ENCODE measurements at places on chromosomes 1 and 21. TPM values are rescaled to one million over a fixed set of nuclear protein-coding genes. Genes with fewer than 3 reads are reported as not detected.
A peak's percentile ranks its signal among the peaks of the same experiment; 100 is the strongest.

AMPD1 gene
- total RNA-seq, result not detected

POLR3GL gene
- total RNA-seq, result 16.7 TPM

INSRR gene
- total RNA-seq, result not detected

HSD3B1 gene
- not detected for total RNA-seq

PLEKHN1 gene
- total RNA-seq, result 0.04 TPM

ZNF683 gene
- total RNA-seq, result not detected

FAM163A gene
- not detected for total RNA-seq

TBX15 gene
- 63.1 TPM for total RNA-seq

NR5A2 gene
- 0.84 TPM for total RNA-seq

GRCh38 chr1:212379366-212379765, 35.3 kb downstream of the PACC1 start:
- H3K27me3 ChIP-seq, result no peaks in the 10 kb centered on the region
- no peak overlapping the region for H3K27ac ChIP-seq
- no peaks in the 10 kb centered on the region for H3K4me1 ChIP-seq
- H3K36me3 ChIP-seq, result peaks cover 29% of the 10 kb centered on the region

- H3K36me3 ChIP-seq, result no peaks in the 10 kb centered on the region
- H3K4me1 ChIP-seq, result no peaks in the 10 kb centered on the region
- no peaks in the 10 kb centered on the region for H3K27me3 ChIP-seq
- H3K4me3 ChIP-seq, result peak overlapping the region; percentile 62
- H3K27ac ChIP-seq, result peak overlapping the region; percentile 94
Measured at GRCh38 chr1:148333875-148334338, 149.2 kb downstream of the PPIAL4G start.

- peaks cover 71% of the 10 kb centered on the region for H3K27me3 ChIP-seq
- no peaks in the 10 kb centered on the region for H3K4me1 ChIP-seq
- H3K36me3 ChIP-seq, result no peaks in the 10 kb centered on the region
- no peak overlapping the region for H3K4me3 ChIP-seq
- H3K27ac ChIP-seq, result no peak overlapping the region
- DNase-seq, result no peak
Measured at GRCh38 chr1:6095511-6096242, 50.0 kb downstream of the KCNAB2 start.

- no peaks in the 10 kb centered on the region for H3K36me3 ChIP-seq
- no peak for DNase-seq
- peaks cover 42% of the 10 kb centered on the region for H3K4me1 ChIP-seq
- H3K27me3 ChIP-seq, result peaks cover 3% of the 10 kb centered on the region
- H3K27ac ChIP-seq, result no peak overlapping the region
Measured at GRCh38 chr1:204338997-204339396, 20.7 kb downstream of the PLEKHA6 start.

DNA sequence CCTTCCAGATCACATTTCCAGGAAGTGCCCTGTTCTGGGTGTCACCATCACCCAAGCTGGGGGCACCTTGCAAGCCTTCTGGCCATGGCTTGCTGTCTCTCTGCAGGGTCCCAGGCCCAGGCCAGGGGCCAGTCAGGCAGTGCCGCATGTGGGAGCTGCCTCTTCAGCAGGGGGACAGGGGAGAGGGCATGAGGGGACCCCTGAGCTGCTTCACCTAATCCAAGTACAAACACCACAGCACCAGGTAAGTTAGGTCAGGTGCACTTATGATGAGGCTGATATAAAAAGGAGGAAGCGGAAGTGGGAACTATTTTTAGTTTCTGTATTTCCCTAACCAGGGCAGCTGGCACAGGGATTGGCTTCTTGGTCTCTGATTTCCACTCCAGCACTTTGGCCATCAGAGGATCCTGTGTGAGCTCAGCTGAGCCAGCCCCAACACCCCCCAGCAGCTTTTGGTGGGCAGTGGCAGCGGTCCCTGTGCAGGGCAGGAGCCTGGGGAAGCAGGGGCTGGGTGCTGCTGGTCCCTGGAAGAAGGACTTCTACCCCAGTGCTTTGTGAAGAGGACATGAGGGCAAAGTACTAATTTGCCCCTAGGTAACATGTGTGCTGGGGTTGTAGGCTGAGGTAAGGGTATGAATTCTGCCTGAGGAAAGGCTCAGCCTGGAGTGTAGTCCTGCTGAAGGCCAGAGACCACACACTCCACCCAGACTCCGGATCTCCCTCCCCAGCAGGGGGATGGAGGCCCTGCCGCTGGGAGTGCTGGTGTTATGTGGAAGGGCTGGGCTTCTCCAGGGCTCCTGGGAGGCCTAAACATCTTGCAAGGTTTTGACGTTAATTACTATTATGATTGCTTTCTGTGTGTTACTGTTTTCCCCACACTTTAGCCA, 3.3 kb upstream of the PCBP3 start:
- no peak overlapping the region for H3K27ac ChIP-seq
- H3K4me3 ChIP-seq, result no peak overlapping the region
- DNase-seq, result no peak
- no peaks in the 10 kb centered on the region for H3K4me1 ChIP-seq

GRCh38 chr21:44713130-44713529, 1.8 kb upstream of the TSPEAR start:
- DNase-seq, result no peak
- 0 out of 2 replicates have a peak, but pooled peaks cover 7% of the 10 kb centered on the region for H3K27me3 ChIP-seq
- H3K27ac ChIP-seq, result no peak overlapping the region
- no peaks in the 10 kb centered on the region for H3K4me1 ChIP-seq

- H3K27ac ChIP-seq, result peak overlapping the region; percentile 87
- H3K4me1 ChIP-seq, result peaks cover 68% of the 10 kb centered on the region
- no peaks in the 10 kb centered on the region for H3K36me3 ChIP-seq
- DNase-seq, result peak; percentile 64
Measured at GRCh38 chr1:117178756-117179155, 32.0 kb downstream of the VTCN1 start.

- no peak overlapping the region for H3K4me3 ChIP-seq
- H3K27me3 ChIP-seq, result no peaks in the 10 kb centered on the region
- H3K4me1 ChIP-seq, result no peaks in the 10 kb centered on the region
- H3K36me3 ChIP-seq, result no peaks in the 10 kb centered on the region
- H3K27ac ChIP-seq, result no peak overlapping the region
Measured at GRCh38 chr1:113515498-113515897, 125.2 kb downstream of the MAGI3 start.

DNA sequence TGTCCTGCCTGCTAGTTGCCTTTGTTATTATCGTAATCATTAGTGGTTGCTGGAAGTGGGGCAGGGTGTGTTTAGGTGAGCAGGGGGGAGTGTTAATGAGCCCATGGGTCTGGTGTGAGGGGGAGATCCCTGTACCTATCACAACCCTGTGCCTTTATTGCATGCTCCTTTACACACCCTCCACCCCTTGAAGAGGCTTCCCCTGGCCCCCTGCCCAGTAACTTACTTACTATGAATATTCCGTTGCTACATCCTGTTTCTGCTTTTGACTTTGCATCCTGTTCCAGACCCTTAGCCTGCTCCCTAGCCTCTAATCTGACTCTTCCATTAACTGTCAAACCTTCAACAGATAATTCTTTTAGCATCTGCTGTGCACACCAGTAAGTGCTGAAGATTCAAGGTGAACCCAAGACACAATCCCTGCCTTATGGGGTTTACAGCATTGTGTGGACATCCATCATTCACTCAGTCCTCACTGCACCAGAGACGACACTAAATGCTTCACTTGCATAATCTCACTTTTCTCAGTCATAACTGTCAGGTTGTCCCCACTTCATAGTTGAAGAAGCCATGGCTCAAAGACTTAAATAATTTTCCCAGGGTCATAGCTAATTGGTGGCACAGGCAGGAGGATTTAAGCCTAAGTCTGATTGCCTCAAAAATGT, 47.9 kb downstream of the CDC7 start:
- H3K27me3 ChIP-seq, result no peaks in the 10 kb centered on the region
- H3K36me3 ChIP-seq, result no peaks in the 10 kb centered on the region
- no peak overlapping the region for H3K27ac ChIP-seq
- DNase-seq, result no peak
- H3K4me1 ChIP-seq, result no peaks in the 10 kb centered on the region

GRCh38 chr1:94792473-94793295, 27.5 kb upstream of the SLC44A3 start:
- no peak for DNase-seq
- H3K27me3 ChIP-seq, result no peaks in the 10 kb centered on the region
- no peaks in the 10 kb centered on the region for H3K36me3 ChIP-seq
- H3K4me1 ChIP-seq, result peaks cover 9% of the 10 kb centered on the region

- no peaks in the 10 kb centered on the region for H3K27me3 ChIP-seq
- H3K36me3 ChIP-seq, result no peaks in the 10 kb centered on the region
- H3K4me3 ChIP-seq, result no peak overlapping the region
- no peak overlapping the region for H3K27ac ChIP-seq
- DNase-seq, result no peak
Measured at GRCh38 chr1:158150523-158150922, 30.2 kb upstream of the CD1D start.

GRCh38 chr1:111895469-111895868, 94.0 kb downstream of the KCND3 start:
- no peaks in the 10 kb centered on the region for H3K27me3 ChIP-seq
- no peaks in the 10 kb centered on the region for H3K36me3 ChIP-seq
- peak; percentile 28 for DNase-seq
- no peak overlapping the region for H3K27ac ChIP-seq

DNA sequence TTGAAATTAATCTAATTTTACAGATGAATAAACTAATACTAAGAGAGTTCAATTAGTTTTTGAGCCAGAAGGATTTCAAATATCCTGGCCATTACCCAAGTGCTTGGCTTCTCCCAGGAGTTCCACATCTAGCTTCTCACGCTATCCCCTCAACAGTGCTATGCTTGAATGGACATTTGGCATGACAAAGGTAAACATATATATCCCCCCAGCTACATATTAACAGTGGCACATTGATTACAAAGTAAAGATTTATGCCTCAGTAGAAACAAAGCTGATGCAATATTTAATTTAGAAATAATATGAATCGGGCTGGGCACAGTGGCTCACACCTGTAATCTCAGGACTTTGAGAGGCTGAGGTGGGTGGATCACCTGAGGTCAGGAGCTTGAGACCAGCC, 434.6 kb upstream of the PRMT6 start:
- H3K4me3 ChIP-seq, result no peak overlapping the region
- DNase-seq, result no peak
- no peaks in the 10 kb centered on the region for H3K36me3 ChIP-seq
- no peak overlapping the region for H3K27ac ChIP-seq

DNA sequence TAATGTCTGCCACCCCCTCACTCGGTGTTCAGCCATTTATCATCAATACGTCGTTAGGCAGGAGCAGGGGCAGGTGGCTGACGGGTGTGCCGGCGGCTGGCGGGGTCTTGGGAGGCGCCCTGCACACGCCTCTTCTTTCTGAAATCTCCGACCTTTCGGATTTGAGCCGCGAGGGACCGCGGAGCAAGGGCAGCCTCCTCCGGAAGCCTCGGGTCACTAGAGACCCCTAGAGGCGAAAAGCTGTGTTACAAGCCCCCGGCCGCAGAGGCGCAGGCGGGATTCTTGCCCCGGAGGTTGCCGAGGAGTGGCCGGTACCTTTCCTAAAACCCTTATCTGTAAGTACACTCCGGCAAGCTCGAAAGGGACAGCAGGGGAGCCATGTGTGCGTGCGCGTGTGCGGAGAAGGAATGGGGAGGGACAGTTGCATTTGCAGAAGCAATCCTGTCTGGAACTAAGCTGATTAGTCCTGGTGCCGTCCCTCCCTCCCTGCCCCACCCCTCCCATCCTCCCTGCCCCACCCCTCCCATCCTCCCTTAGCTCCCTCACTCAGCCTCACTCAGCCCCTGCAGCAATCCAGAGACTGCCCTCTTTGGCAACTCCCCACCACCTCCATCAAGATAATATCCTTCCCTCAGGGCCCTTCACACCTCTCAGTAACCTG, 11.0 kb downstream of the BRINP2 start:
- H3K4me1 ChIP-seq, result no peaks in the 10 kb centered on the region
- H3K4me3 ChIP-seq, result no peak overlapping the region
- H3K36me3 ChIP-seq, result no peaks in the 10 kb centered on the region
- peak; percentile 35 for DNase-seq
- no peaks in the 10 kb centered on the region for H3K27me3 ChIP-seq

GRCh38 chr1:61253059-61253735, 170.8 kb downstream of the NFIA start:
- H3K4me3 ChIP-seq, result no peak overlapping the region
- no peak overlapping the region for H3K27ac ChIP-seq
- peaks cover 23% of the 10 kb centered on the region for H3K4me1 ChIP-seq
- DNase-seq, result peak; percentile 63

DNA sequence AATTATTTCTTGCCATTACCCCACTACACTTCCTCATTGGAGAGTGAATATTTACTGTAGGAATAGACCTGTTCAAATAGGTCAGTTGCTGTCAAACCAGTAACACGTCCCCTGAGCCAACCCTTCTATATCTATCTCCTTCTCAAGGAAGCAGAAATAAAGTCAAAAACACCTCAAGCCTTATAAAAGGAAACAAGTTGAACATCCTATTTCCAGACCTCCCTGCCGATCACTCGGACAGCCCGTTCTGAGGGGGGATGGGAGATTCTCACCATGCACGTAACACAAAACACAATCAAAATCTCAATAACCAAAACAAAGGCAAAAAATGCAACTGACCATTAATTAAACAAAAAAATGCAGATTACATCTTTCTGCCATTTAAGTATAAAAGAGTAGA, 121.5 kb upstream of the KRTAP19-8 start:
- no peaks in the 10 kb centered on the region for H3K36me3 ChIP-seq
- peaks cover 20% of the 10 kb centered on the region for H3K4me1 ChIP-seq
- no peaks in the 10 kb centered on the region for H3K27me3 ChIP-seq

GRCh38 chr21:15449556-15449955, 280.2 kb upstream of the USP25 start:
- no peak for DNase-seq
- H3K27ac ChIP-seq, result no peak overlapping the region
- H3K36me3 ChIP-seq, result no peaks in the 10 kb centered on the region
- no peak overlapping the region for H3K4me3 ChIP-seq

DNA sequence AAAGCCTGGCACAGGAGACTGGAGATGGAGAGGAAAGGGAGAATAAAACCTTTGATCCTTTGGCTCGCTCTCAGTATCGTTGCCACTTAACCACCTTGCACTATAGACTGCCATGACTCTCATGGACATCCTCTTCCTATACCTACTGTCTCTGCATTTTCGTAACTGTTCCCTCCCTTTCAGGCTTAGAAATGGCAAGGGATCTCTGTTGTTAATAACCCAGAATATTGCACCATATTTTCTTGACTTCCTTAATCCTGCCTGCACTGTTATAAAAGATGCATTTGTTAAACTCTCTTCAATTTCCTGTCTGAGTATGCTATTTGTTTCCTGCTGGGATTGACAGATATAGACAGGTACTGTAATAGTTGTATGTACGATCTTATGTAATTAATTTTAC, 38.6 kb downstream of the CYYR1 start:
- H3K36me3 ChIP-seq, result peaks cover 16% of the 10 kb centered on the region
- no peak overlapping the region for H3K27ac ChIP-seq
- no peaks in the 10 kb centered on the region for H3K4me1 ChIP-seq
- DNase-seq, result no peak
- no peaks in the 10 kb centered on the region for H3K27me3 ChIP-seq
